DMS79 (cell line): ENCODE measurements at places on chromosomes 4 and X.

- no peak for DNase-seq
These were observed 33.9 kb upstream of the AFAP1 start for GRCh38 chr4:7973545-7973981.

- DNase-seq, result no peak
These were observed 70.1 kb downstream of the CHST7 start for GRCh38 chrX:46643636-46644035.

DNA sequence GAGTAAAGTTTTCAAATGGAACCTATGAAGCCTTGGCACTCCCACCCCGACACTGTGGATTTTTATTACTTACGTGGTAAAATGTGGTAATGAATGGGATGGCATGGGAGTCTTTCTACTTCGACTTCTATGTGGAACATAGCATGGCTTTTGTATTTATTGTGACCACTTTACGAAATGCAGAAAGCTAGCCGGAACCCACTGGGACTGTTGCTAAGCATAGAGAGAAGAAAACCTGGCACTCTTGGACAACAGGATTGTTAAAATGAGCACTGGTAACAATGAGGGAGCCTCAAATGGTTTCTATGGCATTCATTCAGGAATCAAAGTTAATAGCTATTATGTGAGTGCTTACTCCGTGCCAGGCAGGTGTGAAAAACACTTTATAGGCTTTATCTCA, 113.3 kb downstream of the PDS5A start:
- no peak for DNase-seq

DNA sequence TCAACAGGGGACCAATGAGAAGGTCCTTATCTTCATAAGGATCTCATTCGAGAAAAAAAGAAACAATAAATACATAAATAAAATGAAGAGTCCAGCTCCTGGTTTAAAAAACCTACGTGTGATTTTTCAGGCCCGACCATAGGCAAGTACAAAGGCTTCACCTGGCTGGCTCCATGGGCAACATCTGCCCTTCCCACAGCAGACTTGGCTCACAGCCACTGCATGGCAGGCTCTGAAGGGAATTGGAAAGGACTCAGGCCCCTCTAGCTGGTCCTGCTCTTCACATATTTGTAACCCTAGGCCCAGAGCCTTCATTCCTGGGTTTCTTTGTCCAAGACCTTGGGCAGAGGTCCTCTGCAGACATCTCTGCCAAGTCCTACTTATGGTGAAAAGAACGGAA, 228.1 kb downstream of the QDPR start:
- DNase-seq, result no peak

GRCh38 chr4:127194281-127194680, 438.5 kb upstream of the INTU start:
- DNase-seq, result no peak

GRCh38 chrX:133633162-133633561, 217.9 kb upstream of the GPC4 start:
- DNase-seq, result no peak

DNA sequence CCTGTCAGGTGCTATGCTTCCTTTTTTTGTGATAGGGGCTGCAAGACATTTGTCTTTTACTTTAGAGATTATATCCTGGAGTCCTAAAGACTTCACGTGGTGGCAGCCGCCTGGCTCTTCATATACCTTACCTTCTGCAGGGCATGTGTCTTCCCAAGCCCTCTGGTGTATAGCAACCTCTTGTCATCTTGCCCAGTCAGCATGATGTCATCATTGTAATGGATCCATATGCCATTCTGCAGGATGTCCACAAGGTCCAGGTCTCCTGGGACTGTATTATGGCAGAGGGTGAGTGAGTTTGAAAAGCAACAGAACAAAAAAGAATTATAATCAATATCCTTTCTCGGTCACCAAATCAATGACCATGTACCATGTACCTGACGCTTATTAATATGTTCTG, 82.2 kb upstream of the SCOC start:
- DNase-seq, result no peak
